Prostate gland (tissue), 2 donors: ENCODE measurements at places on chromosomes 5 and 9. TPM values are rescaled to one million over a fixed set of nuclear protein-coding genes. Genes with fewer than 3 reads are reported as not detected.

DNA sequence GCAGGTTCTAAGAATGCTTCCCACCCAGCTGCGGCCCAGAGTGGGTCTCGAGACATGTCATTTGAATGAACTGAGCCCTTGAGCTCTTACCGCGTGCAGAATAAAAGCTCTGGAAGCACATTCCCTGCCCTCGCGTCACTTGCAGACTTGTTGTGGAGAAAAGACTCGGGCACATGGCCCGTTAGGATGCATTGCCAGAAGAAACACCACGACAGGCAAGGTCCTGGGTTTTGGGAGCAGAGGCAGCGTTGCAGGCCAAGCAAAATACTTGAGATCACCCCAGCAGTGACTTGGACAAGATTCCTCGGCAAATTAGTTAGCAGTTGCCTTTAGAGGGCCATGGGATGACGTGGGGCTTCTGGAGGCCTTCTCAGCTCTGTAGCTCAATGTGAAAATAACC, 170.8 kb upstream of the MSX2 start:
- no peak for DNase-seq

Gene CAVIN4
- total RNA-seq, result 0.50 TPM

DNA sequence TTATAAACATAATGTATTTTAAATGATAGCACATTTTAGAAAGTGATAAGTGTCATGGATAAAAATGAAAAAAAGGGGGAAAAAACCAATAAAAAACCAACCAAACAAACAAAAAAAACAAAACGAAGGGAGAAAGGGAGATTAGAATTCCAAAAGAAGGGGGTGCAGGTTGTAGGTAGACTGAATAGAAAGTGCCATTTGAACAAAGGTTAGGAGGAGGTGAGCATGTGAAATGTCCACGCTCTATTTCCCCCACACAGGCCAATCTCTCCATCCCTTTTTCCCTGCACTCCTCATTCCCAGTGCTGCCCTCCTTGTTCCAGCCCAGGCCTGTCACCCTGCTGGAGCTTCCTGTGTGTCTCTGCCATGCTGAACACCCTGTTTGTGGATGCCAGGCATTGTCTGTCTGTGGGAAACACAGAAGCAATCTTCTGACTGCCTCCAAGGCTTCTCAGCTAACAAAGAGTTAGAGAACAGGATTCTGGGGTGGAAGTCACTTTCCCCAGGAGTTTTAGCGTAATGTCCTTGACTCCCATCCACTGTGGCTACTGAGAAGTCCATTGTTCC, 138.8 kb downstream of the ADAMTS16 start:
- no peak for DNase-seq

DNA sequence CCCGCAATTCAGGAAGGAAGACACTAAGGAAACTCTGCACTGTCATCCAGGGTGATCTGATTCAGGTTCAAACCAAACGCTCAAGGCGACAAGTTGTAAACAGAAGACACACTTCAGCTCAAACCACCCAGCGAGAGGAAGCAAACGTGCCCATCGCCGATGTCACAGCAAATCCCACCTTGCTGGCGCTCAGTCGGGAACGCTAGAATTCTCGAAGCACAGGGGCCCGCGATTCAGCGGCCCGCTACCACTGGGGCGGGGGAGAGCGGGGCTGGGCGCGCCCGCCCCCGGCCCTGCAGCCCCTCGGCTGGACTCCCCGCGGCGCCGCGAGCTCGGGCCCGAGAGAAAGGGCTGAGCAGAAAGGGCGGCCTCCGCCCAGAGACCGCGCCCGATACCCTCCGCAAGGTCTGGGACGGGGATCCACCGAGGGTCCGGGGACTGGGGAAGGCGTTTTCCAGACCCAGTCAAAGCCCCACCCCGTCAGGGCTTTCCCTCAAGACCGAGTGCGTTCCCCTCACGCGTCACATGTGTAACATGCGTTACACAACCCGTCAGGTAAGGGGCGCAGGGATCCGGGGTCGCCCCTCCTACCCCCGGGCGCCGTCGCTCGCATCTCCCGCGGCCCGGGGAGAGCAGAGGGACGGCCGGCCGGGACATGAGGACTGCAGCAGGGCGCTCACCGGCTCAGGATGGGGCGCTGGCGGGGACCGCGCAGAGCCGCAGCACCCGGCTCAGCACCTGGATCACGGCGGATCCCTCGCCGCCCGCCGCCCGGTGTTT, 469 bp downstream of the AGTPBP1 start:
- peak; percentile 28 for DNase-seq

Gene ROR2
- 43.9 TPM for total RNA-seq

- no peak for DNase-seq
Measured at GRCh38 chr9:38000332-38000731, 68.7 kb downstream of the SHB start.

DNA sequence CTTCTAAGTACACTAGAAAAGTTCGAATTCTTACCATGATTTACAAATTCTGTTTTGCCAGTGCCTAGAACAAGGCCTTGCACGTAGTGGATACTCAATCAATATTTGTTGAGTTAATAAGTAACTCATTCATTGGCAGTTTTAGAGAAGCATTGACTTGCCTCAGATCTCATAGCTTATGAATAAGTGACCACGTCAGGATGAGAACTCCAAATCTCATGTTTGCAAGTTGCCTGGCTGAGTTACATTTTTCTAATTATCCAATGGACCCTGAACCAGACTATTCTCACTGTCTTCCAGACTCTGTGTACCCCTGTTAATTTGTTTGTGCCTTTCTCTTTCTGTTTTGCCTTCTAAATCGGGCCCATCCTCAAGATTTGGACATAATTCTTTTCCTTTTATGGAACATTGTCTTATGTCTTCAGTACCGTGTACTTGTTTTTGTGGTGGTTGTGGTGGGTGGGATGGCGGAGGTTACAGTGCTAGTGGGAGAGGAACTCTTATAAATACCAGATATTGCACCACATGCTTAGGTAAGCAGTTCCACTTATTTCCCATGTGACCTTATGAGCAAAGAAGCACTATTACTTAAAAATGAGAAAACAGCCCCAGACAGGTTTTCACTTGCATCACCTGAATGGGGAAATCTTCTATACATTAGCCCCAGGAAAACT, 96.3 kb downstream of the UNC13B start:
- DNase-seq, result peak; percentile 8

GRCh38 chr9:124440786-124441185, 9.5 kb upstream of the ADGRD2 start:
- DNase-seq, result no peak

Gene FCHO2
- 18.8 TPM for total RNA-seq

DNA sequence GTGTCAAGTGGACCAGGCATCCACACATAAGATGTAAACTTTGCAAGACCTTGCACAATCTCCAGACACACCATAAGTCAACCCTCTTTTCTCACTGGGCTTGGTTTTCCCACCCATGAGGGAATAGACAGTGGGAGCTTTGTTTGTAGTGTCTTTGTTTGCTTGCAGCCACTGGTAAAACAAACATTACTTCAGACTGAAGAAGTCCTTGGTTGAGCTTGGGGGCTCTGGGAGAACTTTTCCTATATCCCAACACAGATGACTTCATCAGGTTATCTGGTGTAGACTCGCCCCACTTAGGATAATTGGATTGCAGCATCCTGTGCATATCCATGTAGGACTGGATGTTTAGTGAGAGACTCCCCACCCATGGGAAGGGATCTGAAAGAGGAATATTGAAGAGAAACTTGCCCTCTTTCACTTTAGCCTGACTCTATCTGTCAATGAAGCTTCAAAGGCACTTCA, 11.5 kb upstream of the ADGRV1 start:
- DNase-seq, result no peak

DNA sequence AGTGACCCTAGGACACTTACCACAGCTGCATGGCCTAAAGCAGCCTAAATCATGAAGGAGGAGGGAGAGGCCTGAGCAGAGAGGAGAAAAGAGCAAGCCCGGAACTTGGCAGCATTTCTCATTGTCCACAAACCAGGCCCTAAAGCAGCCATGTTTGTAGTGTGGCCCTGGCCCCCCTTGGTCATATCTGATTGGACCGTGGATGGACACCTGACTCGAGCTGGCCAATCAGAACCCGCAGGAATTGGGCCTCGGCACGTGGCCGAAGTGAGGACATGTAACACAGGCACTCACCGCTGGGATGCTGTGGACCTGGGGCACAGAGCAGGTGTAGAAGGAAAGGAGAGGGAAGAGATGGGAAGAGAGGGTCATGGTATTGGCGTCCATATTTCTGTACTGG, 56.9 kb downstream of the ASS1 start:
- DNase-seq, result no peak

DNA sequence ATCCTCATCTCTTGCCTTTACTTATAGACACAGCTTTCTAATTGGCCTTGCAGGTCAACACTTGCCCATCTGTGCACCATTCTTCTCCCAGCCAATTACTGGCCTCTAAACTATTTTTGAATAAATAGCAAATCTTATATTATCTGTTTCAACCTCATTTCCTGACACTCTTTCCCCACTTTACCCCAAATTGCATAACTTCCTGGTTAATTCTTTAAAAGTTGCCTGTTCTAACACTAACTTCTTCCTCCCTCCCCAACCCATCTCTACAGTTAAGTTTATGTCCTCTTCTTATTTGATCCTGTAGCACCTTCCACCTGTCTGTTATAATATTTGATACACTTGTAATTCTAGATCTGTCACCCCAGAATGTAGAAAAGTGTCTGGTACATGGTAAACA, 372.1 kb downstream of the PDE4D start:
- no peak for DNase-seq

GRCh38 chr9:36112516-36112915, 24.0 kb upstream of the GLIPR2 start:
- no peak for DNase-seq

Gene CMBL
- 20.3 TPM for total RNA-seq

Gene CHSY3
- total RNA-seq, result 0.09 TPM

- DNase-seq, result no peak
Measured at GRCh38 chr5:52838326-52839015, 50.8 kb downstream of the ITGA1 start.

- DNase-seq, result no peak
Measured at GRCh38 chr5:149793256-149793550, 63.1 kb downstream of the PPARGC1B start.

GRCh38 chr5:159021901-159022556, 77.7 kb downstream of the EBF1 start:
- no peak for DNase-seq

- DNase-seq, result no peak
Measured at GRCh38 chr5:102670224-102670836, 84.8 kb upstream of the PAM start.

Gene PLEKHG4B
- 14.4 TPM for total RNA-seq

- no peak for DNase-seq
Measured at GRCh38 chr9:126097679-126098078, 228.9 kb upstream of the MVB12B start.

DNA sequence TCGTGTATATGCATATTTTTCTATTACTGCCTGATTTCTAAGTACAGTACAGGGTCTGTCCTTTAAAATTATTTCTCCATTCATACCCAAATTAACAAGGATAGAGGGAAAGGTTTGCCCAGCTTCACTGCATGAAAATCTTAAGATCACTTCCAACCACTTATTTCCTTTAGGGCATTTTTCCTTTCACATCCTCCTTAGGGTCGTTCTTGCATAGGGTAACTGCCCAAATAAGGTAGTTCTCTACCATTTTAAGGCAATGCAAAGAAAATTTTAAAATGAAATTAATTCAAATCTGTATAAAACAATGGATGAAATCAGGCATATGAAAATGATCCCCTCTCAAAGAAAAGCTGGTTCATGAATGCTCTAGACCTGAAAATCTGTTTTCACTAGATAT, 4.1 kb upstream of the CDC20B start:
- DNase-seq, result no peak

Gene GRAMD2B
- 34.4 TPM for total RNA-seq

DNA sequence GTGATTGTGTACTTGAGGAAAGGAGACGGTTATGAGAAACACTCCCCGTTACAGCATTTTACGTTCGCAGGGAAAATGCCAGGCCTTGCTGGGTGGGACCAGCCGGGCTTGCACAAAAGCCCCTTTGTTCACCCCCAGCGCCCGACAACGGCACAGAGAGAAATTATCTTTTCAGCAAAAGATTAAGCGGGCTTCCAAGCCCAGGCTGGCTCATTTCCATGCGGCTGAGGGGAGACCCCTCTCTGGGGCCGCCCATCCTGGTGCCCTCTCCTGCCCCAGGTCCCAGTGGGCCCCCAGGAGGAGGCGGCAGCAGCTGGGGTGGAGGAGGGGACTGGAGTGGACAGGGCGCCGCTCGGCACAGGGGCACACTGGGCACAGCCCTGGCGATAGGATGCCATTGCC, 50.8 kb upstream of the NOTCH1 start:
- no peak for DNase-seq

GRCh38 chr5:9428272-9428671, 117.6 kb downstream of the SEMA5A start:
- DNase-seq, result no peak

Gene CDH9
- not detected for total RNA-seq

Gene PCDHA6
- total RNA-seq, result 2.2 TPM

Gene IFNA21
- not detected for total RNA-seq

GRCh38 chr5:150464554-150465012, 15.0 kb upstream of the RPS14 start:
- no peak for DNase-seq

DNA sequence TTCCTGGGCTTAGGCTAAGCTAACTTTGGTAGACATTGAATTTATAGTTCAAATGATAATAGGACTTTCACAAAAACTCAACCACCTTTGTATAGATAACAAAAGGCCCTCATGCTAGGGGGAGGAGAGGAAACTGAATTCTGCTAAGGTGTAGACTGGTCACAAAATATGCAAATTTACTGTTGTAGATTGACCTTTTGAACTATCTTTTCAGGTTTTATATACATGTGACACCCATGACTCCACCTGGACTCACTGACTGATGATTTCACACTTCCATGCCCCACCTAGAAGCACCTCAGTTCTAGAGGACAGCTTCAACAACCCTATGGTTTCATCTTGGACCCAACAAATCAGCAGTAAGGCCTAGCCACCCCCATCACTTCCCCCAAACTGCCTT, 165.7 kb downstream of the CEMIP2 start:
- DNase-seq, result no peak

DNA sequence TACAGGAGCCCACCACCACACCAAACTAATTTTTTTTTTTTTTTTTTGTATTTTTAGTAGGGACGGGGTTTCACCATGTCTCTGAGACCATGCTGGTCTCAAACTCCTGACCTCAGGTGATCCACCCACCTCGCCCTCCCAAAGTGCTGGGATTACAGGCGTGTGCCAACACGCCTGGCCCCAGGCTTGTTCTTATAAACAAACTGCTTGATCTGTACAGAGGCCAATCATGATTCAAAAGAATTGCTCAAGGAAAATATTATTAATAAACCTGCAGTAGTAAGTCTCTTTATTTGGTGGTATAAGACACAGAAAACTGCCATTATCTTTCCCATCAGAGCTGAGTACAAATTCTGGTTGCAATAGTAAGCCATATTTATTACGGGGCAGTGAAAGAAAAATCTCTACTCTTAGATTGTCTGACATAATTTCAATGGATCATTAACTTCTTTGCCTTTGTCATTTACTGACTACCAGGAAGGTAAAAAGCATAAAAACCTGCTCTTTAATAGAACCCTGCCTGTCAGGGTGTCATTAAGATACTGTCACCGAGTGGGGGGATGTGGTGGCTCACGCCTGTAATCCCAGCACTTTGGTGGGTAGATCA, 33.3 kb downstream of the RASEF start:
- no peak for DNase-seq

- DNase-seq, result no peak
Measured at GRCh38 chr5:134245692-134246091, 19.8 kb upstream of the PPP2CA start.

- peak; percentile 22 for DNase-seq
Measured at GRCh38 chr9:133788819-133789717, 50.9 kb upstream of the SARDH start.

GRCh38 chr5:150457121-150457520, 7.6 kb upstream of the RPS14 start:
- DNase-seq, result no peak

Gene INSYN2B
- 8.4 TPM for total RNA-seq
